ENCODE measurements at places on chromosomes 7 and 10.

GRCh38 chr7:123120286-123120685 is 79.5 kb downstream of the SLC13A1 start:
- DNase-seq: no peak

- no peak for DNase-seq
Measured at GRCh38 chr10:27372095-27372494, 131.5 kb upstream of the ACBD5 start.

GRCh38 chr7:101859411-101860106 is 42.1 kb downstream of the CUX1 start:
- no peak for DNase-seq

- no peak for DNase-seq
Measured at GRCh38 chr7:157819455-157819807, 482.6 kb downstream of the DNAJB6 start.

GRCh38 chr7:101116898-101117297 is 10.0 kb upstream of the SERPINE1 start:
- no peak for DNase-seq

GRCh38 chr10:124478515-124478914 is 16.9 kb downstream of the LHPP start:
- DNase-seq: no peak

DNA sequence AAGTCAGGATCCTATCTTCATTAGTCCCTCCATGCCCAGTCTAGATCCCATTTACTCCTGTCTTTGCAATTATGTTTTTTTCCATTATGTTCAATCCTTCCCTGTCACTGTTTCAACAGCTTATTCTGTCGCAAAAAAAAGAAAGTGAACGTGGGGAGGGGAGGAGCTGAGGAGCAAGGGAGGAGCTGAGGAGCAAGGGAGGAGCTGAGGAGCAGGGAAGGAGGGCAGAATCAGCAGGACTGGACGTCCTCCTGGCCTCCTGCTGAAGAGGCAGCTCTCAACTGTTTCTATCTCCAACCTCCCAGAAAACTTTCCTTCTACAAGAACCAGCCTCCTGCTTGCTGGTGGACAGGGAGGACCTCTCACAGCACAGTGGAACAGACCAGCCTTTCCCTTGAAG is 26.0 kb downstream of the LARP4B start:
- DNase-seq: no peak

- DNase-seq: no peak
Measured at GRCh38 chr10:4848356-4849041, 22.5 kb downstream of the AKR1E2 start.

DNA sequence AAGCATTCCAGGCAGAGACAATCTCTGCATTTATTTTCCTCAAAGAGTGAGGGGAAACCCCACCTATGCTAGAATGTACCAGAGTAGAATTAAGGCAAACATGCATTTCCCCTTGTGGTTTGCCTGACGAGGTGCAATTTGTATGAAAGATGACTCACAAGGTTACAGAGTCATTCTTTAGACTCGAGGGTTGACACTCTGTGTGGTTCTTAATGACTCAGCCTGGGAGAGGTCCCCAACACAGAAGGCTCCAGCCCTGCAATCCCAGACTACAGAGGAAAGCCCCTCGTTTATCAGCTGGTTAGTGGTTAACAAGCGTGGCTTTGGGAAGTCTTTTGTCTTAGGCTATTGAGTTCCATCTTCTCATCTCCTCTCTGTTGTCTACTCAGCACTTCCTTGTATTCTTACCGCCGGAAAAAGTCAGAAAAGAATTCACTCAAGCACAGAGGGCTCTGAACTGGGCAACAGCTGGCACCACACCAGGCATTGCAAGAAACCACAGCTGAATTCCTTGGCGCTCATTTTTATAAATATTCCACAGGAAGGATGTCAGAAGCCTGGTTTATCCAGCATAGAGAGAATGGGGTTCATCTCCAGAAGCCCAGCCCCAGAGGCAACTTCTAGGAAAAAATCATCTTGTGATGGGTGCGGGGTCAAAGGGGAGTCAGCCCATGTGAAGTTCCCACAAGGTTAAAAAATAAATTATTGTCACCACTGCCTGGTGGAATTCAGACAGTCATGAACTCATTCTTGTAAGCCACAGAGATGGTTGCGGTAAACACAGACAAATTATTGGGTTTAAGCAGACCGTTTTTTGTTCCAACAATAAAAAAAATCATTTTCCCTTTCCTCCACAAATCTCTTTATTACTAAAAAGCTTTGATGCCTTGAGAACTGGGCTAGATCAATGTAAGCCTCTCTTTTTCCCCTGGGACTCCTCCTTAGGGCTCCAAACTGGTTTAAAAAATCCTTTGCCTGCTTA is 24.5 kb upstream of the SVIL start:
- no peak for DNase-seq

DNA sequence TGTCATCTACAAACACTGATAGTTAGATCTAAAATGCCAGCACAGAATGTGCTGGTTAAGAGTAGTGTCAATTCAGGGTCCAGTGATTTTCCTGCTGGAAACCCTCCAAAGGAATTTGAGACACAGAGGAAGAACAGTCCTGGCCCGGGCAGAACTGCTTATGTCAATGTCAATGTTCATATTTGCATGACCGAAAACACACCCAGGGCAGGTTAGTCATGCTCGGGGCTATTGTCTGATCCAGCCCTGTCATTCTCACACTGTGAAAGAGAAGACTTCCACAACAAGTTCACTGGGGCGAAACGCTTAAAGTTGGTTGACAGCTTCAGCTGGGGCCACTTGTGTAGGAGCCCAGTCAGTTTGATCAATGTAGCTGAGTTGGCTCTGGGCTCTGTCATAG is 139.3 kb downstream of the C1GALT1 start:
- no peak for DNase-seq

DNA sequence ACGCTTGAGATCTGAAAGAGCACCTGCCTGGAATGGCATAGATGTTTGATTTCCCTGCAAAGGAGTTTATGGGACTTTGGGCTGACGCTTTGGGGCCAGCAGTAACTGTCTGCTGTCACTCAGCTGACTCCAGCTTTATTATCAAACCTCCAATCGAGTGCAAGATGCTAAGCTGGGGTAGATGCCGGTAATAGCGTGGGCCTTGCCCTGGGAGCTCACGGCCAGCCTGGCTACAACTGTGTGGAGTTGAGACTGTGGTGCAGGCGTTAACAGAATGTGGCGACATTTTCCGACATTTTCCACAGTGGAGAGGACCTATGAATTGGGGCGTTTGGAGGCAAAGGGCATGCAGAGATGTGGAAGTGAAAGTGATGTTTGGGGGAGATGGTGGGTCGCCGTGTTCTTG is 1.3 kb downstream of the CHST12 start:
- DNase-seq: no peak

DNA sequence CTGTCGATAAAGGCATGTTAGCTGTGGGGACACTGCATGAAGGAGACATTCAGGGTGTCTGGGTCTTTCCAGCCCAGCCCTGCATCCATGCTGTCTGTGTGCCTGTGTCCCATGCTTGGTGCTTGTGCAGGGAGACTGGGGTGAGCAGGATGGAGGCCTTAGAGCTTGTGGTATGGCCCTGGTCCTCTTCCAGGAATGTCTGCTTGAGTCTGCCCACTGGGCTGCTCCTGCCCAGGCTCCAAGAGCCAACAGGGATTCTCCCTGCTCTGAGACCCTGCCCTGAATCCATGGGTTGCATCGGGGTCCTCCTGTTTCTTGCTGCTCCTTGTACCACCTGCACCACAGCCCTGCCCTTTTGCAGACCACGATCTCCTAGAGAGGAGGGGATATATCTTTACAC is 31.4 kb upstream of the ARHGAP22 start:
- no peak for DNase-seq

DNA sequence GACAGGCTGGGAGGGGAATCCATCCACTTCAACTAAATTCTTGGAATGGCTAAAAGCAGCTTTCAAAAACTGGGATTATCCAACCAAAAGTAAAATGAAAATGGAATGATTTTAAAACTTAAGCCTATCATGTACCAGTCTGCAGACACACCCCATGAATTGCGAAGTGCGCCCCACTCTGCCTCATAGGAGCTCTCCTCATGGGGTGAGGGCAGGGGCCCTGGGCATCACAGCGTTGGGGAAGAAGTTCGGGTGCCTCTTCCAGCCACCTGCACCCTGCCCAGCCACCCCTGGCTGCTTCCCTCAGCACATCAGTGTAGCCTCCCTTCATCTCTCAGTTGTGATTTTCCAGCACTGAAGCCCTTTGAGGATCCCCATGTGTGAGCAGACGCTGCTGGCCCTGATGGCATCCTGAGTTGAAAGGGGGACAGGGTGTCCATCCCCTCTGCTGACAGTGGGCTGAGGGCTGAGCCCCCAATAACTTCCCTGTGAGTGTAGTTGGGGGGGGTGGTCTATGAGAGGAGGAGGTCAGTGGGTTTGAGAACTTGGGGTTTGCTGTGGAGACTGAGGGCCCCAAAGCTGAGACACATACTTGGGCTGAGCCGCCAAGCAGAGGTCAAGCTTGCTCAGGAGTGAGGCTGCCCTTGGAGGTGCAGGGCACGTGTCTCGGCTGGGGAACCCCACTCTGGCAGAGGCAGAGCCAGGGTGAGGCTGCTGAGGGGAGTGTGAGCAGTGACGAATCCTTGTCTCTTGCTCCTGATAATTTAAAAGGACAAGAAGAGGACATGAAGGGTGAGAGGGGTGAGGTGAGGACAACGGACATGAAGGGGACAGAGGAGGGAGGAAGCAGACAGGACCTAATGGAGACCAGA is 542.1 kb downstream of the TCERG1L start:
- DNase-seq: no peak

DNA sequence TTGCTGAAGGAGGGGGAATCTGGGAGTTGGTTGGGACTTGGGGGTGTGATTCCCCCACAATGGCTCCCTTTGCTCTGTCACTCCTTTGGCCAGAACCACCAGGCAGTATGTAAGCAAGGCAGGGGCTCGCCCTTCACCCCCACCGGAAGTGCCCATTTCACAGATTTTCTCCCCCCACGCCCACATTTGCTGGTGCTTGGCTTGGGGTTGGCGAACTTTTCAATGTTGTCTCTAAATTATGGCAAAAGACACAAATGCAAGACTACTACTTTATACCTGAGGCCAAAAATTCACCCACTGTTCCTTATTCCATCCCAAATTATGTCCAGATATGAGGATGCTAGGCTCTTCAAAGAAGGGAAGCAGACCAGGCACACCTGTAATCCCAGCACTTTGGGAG is 24.5 kb downstream of the RBAK start:
- DNase-seq: no peak

GRCh38 chr10:87500646-87501048 is 4.0 kb upstream of the MINPP1 start:
- no peak for DNase-seq

DNA sequence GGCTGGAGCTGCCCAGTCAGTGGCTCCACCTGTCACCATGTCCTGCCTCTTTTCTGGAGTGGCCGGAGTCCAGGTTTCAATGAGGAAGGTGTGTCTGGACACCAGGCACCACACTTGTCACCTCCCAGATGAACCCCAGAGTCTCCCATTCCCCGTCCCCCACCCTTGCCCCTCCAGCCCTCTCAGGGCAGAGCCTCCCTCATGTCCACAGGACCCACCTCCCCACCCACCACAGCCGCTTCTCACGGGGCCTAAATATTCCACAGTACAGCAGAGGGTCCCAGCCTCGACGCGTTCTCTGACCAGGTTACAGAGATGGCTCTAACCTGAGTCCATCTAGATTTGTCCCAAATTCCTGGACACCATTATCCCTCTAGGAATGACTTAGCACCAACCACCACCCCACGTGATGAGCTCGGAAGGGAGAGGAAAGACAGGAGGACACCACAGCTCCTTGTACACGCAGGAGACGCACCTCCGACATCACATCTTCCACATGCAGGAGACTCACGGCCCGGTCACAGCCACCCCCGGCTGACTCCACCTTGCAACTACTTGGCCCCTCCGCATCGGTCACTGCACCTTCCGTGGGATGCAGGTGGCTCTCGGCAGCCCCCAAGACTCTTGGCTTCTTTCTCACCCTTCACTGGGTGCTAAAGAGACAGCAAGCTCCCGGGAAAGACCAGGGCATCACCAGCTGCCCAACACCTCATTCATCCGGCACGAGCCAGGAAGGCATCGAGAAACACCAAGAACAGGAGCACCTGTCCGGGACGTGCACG is 560.2 kb downstream of the DNAJB6 start:
- no peak for DNase-seq

DNA sequence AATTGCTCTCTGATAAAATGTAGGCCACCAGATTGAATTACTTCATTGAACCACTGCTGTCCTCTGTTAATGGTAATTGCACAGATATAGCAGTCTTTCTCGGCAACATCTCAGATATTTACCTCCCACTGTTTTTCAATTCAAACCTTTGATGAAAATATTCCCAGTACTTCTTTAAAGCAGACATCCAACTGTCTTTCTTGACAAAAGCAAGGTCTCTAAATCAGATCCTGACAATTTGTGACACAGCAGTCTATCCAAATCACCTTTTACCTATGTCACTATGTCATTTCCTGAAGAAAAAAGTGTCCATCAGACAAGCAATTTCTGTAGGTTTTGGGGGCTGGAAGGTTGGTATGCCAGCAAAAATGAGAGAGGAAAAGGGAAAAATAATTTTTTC is 555.7 kb downstream of the AUTS2 start:
- DNase-seq: no peak

DNA sequence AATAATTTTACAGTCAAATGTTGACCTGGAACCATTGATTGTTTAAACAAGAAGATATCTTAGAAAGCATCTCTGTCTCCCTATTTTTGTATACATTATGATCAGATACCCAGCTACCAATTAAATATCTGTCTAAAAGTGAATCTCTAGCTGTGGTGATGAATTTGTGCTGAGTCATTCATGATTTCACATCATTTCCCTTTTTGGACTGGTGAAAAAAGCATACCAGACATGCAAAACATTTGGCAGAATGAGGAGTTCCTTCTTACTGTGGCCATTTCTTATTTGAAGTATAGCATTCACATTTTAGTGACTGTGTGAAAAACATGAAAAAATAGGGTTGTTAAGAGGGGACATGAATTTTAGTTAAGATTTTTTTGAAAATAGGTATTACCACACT is 98.0 kb upstream of the GATA3 start:
- no peak for DNase-seq

DNA sequence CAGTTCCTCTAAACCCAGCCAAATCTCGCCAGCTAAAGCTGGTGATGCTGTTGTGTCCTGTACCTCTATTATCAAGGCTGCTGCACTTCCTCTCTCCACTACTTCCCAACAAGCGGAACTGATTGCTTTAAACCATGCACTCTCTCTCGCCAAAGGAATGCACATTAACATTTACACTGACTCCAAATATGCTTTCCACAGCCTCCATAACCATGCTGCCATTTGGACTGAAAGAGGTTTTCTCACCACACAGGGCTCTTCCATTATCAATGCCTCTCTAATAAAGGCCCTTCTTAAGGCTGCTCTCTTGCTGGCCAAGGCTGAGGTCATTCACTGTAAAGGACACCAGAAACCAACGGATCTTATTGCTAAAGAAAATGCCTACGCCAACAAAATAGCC is 11.4 kb upstream of the LRRC61 start:
- no peak for DNase-seq

GRCh38 chr7:75571209-75571608 is 79.1 kb downstream of the SPDYE5 start:
- no peak for DNase-seq

- DNase-seq: no peak
Measured at GRCh38 chr10:84665883-84666463, 337.6 kb downstream of the CCSER2 start.

GRCh38 chr7:21616091-21616490 is 73.3 kb downstream of the DNAH11 start:
- no peak for DNase-seq

GRCh38 chr10:50807851-50808776 is 68.4 kb downstream of the ASAH2B start:
- DNase-seq: no peak

Data from hypothalamus (tissue), 51 donors.